ENCODE measurements at places on chromosomes 1 and 21. TPM values are rescaled to one million over a fixed set of nuclear protein-coding genes. Genes with fewer than 3 reads are reported as not detected.

GRCh38 chr1:161499099-161500039 is 5.9 kb upstream of the FCGR2A start:
- DNase-seq = no peak

- DNase-seq = no peak
Measured at GRCh38 chr1:211148366-211148765, 14.4 kb upstream of the KCNH1 start.

- no peak for DNase-seq
Measured at GRCh38 chr1:158020259-158020885, 26.9 kb downstream of the KIRREL1 start.

DNA sequence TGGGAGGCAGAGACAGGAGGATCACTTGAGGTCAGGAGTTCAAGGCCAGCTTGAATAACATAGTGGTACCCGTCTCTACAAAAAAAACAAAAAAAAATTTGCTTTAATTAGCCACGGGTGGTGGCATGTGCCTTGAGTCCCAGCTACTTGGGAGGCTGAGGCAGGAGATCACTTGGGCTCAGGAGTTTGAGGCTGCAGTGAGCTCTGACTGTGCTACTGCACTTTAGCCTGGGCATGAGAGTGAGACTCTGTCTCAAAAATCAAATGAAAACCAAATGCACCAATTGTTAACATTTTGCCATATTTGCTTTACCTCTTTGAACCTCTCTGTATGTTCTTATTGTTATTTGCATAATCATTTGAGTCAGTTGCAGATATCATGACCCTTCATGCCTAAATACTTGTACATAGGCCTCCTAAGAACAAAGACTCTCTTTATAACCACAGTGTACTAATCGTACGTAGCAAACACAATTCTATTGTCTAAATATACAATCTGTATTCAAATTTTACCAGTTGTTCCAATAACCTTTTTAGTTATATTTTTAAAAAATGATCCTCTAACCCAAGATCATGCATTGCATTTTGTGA is 8.5 kb upstream of the NID1 start:
- DNase-seq = no peak

The ATP5PF gene
- 36.2 TPM for total RNA-seq
